Skin of body (tissue), 3 donors: ENCODE measurements at places on chromosomes 3 and 15. TPM values are rescaled to one million over a fixed set of nuclear protein-coding genes. Genes with fewer than 3 reads are reported as not detected.
A peak's percentile ranks its signal among the peaks of the same experiment; 100 is the strongest.

GRCh38 chr3:161148832-161149475 is 43.8 kb upstream of the B3GALNT1 start:
- no peak for DNase-seq

DNA sequence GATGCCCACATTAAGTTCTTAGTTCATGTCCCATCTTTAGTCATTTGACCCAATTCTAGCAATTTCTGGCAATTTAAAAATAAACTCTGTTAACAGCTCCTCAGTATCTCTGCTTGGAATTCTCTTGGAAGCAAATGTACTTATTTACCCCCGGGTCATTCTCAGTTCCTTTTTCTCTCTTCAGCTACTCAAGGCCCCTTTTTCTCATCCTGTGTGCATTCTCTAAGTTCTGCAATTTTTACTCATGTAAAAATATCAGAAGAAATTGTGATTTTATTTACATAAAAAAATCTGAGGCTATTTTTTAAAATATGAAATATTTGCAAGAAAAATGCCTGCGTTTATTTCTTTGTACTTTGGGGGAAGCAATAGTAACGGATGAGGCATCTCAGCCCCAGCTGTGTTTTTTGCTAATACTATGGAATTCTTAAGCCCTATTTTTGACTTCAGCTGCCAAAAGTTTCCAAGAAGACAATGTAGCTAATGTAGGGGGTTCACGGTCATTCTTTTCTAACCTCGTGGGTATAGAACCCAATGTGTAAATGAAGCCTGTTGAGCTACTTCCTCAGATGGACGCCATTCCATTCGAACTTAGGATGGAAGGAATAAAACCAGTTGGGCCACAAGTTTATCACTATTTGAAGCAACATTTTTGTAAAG is 20.0 kb downstream of the CERS3 start:
- DNase-seq: no peak

DNA sequence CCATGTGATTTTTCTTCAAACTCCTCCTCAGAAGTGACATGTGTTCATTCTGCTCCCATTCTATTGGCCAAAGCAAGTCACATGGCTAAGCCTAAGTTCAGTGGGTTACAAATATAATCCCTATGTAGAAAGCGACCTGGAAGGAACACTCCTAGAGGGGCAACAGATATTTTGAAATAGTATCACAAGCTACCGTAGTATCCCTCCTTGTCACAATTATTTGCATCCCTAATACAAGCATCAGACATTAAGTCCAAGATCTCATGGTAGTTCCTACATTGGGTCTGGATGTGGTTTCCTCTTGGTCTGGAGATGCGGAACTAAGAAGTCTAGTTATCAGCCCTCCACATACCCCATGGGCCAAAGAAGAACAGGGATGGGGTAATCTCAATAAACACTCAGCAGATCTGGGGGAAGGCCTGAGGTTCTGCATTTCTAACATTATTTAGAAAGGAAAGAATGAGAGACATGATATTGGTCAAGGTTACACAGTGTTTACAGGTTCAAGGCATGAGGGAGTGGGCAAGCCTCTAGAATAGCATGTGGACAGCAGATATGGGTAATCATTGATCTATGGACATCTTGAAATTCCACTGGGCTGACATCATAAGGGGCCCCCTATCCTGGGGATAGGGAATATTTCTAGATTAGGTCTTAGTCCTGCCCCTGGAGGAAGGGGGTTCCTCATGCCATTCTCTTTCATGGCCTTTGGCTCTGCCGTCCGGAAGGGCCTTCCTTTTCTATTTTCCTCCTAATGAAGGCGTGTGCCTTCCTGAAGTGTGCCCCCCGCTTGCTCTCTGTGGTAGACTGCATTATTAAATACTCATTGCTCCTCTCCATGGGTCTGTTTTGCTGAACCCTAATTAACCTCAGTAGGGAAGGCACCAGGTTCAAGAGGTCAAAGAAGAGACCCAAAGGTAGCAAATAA is 17.8 kb upstream of the ABHD2 start:
- no peak for DNase-seq

Gene ARPIN
- 14.2 TPM for total RNA-seq

GRCh38 chr15:44096596-44096995 is 98.5 kb downstream of the FRMD5 start:
- no peak for DNase-seq

GRCh38 chr3:42276141-42277132 is 10.5 kb upstream of the CCK start:
- no peak for DNase-seq

DNA sequence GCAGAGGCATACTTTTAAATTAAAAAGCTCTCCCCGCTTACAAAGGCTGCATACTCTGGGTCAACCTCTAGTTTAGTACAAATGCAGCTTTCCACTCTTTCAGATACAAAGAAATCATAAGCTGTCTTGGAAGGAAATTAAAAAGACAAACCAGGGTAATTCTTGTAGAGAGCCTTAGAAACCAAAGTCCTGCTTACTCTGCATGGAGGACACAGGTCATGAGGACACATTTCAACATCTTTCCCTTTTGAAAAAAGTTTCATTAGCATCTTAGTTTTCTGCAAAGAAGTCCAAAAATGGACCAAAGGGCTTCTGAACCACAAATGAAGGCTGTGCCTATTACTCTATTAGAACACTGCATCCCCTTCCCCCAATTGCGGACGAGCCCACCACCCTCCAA is 50.5 kb upstream of the WNT5A start:
- DNase-seq: no peak

Gene ARL8B
- 65.7 TPM for total RNA-seq

GRCh38 chr3:127593178-127593577 is 2.6 kb upstream of the TPRA1 start:
- no peak for DNase-seq

- no peak for DNase-seq
Observed at GRCh38 chr3:164730815-164731360, 347.4 kb downstream of the SI start.

DNA sequence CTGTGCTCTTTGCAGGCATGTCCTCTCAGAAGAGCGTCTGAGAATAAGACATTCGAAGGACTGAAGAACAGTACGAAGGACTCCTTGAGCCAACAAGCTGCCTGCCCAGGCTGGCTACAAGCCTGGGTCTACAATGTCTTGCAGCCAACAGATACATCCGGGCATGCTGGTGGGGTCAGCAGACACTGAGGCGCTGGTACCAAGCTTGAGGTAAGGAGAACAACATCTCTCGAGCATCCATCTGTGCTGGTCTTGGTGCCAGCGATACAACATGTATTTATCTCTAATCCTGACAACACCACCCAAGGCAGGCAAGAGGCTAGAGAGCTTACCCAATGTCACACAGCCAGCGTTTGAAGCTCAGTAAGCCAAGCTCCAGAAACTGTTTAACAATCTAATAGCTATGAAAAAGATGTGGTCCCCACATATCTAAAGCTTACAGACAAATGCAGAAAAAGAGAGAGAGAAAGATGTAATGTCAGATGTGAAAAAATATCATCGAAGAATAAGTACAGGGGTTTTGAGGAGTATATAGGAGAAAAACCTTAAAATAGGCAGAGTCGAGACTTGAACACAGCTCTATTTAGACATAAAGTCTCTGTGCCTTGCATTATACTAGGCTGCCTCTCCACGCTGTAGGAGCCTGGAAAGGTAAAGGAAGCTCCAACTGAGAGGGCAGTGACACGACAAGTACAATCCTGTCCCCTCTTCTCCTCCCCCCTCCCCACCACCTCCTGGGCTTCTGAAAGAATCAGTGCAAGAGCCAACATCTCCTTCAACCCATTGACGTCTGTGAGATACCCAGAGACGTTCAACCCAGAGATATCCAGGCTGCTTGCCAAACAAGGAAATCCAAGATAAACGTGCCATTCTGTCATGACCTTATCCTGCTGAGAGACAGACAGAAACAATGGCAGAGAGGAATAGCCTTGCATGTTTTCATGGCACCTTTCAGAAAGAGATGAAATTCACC is 39.4 kb downstream of the WWTR1 start:
- DNase-seq: no peak

Gene OXTR
- total RNA-seq: 0.59 TPM

DNA sequence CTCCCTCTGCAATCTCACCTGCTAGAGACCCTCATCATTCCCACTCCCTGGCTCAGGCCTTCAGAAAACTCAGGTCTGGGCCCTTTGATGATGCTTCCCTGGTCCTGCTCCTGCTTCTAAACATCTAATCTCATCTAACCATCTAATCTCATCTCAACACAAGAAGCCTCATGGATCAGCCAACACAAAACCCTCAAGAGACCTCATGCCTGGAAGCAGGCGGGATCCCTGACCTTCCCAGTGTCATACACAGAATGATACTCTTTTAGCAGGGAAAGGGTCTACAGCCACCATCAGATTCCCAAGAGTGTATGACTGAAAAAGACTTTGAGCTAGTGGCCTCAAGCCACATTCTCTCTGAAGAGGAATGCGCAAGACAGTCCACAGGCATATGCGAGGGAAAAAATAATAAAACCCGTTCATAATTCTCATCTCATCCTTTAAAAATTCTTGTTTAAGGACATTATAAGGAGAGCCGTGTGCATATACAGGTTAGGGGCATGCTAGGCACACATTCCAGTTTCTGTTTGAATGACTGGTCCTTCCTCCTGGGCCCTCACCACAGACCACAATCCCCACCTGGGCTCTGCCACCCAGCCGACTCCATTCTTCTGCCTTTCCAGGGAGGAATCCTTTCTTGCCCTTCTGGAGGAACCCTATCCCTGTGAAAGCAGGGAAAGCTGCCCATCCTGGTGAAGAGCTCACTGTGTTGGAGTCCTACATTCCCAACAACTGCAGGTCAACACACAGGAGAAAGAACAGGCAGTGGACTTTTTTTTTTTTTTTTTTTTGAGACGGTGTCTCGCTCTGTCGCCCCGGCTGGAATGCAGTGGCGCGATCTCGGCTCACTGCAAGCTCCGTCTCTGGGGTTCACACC is 2.2 kb downstream of the ZXDC start:
- no peak for DNase-seq

DNA sequence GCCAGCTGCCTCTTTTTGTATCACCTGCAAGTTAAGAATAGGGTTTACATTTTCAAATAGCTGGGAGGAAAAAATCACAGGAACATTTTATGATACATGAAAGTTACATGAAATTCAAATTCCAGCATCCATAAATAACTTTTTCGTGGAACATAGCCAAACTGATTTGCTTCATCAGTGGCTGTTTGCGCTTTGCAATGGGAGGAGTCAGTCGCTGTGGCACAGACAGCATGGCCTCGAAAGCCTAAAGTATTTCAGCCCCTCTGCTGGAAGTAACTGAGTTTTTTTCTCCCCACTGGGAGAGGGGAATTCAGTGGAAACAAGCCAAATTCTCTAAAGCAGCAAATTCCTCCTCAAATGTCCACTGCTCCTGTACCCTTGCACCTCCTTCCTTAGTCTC is 271.9 kb downstream of the SUCLG2 start:
- peak; percentile 3 for DNase-seq

Gene TEX55
- total RNA-seq: not detected

GRCh38 chr3:50385754-50386153 is 26.4 kb upstream of the TMEM115 start:
- no peak for DNase-seq

DNA sequence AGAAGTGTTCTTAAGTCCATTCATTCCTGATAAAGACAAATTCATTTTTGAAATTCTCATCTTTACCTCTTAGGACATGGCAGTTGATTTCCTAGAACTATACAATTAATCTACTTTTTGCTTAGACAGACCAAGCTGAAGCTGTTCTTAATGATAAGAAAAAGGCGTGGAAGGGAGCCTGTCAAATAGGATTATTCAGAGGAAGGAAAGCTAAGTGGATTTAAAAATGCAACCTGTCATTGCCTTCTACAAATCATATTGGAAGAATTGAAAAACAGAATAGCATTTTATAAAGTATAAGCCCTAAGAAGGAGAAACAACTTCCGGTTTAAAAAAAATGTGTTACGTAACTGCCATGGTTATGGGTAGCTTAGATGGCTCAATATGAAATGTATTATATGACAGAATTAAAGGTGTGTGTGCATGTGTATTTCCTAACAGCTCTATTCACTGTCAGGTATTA is 81.2 kb upstream of the RAP2B start:
- no peak for DNase-seq

- no peak for DNase-seq
Observed at GRCh38 chr3:147189016-147189415, 217.3 kb downstream of the ZIC4 start.

DNA sequence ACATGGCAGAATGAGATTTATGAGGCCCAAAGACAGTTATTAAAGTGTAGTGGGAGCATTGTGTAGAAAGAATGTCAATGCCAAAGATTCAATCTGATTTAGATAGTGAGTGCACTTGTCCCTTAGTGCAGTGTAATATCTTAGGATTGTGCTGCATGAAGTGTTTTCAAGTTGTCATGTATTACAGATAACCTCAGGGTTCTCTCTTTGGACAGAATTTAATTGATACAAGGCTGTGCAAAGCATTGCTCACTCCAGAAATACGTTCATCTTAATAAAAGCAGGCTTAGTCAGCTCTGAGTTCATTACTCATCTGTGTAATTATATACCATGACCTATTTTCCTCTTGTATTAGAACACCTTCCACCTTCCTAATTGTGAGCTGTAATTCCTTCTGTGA is 16.0 kb upstream of the GPR171 start:
- no peak for DNase-seq

- DNase-seq: no peak
Observed at GRCh38 chr3:126446301-126446700, 29.4 kb downstream of the ZXDC start.

- DNase-seq: no peak
Observed at GRCh38 chr15:70008697-70009290, 88.9 kb downstream of the TLE3 start.

DNA sequence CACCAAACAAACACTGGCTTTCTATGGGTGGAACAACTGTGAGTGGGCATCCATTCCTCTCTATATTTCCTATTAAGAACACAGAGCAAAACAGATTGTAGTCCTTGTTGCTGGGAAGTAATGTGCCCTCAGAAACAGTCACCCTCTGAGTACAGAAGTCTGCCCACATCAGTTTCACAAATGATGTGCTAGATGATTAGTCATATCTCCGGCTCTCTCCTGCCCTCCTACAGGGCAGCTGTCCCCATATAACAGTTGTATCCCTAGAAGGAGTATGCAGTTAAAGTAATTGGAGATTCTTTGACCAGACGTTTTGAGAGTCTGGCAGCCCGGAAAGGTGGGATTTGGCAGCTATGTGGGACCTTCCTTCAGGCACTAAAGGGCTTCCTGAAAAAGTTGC is 159.9 kb downstream of the APBA2 start:
- DNase-seq: no peak

DNA sequence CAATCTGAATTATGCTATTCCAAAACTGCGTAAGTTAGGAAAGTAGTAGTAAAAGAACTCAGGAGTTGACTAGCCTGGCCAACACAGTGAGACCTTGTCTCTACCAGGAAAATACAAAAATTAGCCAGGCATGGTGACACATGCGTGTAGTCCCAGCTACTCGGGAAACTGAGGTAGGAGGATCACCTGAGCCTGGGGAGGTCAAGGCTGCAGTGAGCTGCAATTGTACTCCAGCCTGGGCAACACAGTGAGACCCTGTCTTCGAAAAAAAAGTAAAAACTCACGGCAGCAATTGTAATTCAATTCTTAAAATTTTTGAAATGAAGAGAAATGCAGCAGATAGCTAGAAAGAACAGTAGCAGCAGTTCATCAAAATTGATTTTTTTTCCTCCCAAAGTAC is 9.7 kb downstream of the GABPB1 start:
- no peak for DNase-seq
